ENCODE measurements at places on chromosomes 1 and 21. TPM values are rescaled to one million over a fixed set of nuclear protein-coding genes. Genes with fewer than 3 reads are reported as not detected.

The EMC1 gene
- total RNA-seq, result 51.2 TPM

The DNAJC16 gene
- total RNA-seq, result 20.7 TPM

The RAD54L gene
- 1.3 TPM for total RNA-seq

The MNDA gene
- total RNA-seq, result not detected

The LYPD8 gene
- total RNA-seq, result not detected

The S100A7A gene
- total RNA-seq, result not detected

The TBX15 gene
- total RNA-seq, result not detected

DNA sequence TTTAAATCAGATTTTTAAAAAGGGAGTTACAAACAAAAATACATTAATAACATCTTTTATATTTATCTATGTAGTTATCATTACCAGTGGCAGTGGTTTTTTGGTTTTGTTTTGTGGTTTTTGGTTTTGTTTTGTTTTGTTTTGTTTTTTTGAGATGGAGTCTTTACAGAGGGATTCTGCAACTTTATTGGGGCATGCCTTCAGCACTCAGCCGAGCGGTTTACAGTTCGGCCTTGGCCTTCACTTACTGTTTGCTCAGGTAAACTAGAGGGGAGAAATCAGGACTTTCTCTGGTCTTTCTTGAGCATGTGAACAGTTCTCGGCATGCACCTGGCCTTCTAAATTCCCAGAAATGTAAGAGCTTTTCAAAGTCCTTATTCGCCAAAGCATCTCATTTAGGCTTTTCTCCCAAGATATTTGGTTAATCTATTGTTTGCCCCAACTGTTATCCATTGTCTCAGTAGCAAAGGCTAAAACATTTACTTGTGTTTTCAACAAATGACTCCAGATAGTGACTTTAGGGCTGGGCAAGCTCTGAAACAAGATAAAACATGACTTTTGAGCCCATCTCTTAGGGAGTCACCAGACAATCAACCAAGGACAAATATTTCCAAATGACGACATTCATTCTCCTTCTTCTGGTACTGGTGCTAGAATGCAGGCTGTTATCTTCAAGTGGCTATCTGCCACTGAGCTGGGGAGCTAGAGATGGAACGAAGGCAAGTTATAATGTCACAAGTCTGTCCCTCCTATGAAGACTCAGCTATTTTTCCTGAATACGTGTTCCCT is 48.4 kb upstream of the ADORA3 start:
- DNase-seq, result no peak

DNA sequence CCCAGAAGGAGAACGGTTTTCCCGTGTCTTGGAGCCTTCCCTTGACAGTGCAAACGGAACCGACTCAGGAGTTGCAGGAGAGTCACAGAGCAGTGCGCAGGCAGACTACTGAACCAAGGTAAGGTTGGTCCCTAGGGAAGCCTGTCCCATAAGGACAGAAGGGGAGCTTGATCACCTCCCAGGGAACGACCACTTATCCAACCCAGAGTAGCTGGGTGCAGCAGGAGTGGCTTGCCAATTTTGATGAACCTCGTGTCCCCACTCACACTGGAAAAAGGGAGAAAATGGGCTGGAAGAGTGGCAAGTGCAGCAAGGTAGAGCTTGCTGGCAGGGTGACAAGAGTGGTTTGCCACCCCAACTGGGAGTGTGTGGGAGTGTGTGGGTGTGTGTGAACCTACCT is 95.1 kb downstream of the LIPI start:
- DNase-seq, result no peak

GRCh38 chr1:229007701-229008100 is 263.2 kb upstream of the RAB4A start:
- no peak for DNase-seq

- DNase-seq, result no peak
Measured at GRCh38 chr1:160129966-160130365, 14.4 kb downstream of the ATP1A2 start.

GRCh38 chr1:100589667-100590066 is 51.7 kb downstream of the GPR88 start:
- no peak for DNase-seq

DNA sequence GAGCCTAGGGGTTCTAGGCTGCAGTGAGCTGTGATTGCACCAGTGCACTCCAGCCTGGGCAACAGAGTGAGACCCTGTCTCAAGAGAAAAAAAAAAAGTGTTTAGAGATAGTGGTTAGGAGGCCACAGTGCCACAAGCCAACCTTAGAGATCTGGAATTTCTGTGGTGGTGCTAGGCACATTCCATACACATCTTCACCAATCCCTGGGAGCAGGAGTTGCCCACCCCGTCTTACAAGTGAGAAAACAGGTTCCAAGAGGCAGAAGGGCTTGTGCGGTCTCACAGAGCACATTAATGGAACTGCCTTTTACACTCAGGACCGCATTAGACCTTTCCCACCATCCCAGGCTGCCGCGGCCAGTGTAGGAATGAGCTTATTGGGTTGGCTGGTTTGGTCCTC is 93.2 kb downstream of the EPHB2 start:
- DNase-seq, result no peak

DNA sequence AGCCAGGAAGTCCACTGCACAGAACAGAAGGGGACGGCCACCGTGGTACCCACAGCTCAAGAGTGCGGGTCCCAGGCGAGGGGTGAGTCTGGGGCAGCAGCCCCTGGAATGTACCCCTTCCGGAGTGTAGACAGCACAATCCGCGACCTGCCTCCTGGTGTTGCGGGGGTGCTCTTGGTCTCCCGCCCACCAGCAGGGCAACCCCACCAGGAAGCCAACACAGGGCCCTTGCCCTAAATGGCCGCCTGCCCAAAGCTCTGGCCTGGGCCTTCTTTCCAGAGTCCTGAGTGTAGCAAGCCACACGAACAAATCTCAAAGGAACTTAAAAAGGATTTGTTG is 1.1 kb upstream of the SLC19A1 start:
- DNase-seq, result no peak

DNA sequence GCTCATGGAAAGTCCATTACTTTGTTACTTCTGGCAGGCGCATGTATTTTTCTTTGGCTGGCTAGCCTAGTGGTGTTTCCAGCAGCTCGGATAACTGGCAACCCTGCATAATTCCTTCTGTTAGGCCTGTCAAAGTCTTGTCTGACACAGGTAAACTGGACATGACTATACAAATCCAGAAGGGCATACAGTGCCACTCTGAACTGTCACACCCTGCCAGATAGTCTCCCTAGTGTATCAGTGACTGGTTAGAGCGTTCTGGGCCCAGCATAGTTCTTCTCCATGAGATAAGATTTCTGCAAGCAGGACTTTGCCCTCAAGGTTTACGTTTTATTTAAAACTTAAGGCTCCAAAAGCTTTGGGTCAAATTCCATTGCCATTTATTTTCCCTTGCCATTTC is 177.7 kb upstream of the GORAB start:
- no peak for DNase-seq

DNA sequence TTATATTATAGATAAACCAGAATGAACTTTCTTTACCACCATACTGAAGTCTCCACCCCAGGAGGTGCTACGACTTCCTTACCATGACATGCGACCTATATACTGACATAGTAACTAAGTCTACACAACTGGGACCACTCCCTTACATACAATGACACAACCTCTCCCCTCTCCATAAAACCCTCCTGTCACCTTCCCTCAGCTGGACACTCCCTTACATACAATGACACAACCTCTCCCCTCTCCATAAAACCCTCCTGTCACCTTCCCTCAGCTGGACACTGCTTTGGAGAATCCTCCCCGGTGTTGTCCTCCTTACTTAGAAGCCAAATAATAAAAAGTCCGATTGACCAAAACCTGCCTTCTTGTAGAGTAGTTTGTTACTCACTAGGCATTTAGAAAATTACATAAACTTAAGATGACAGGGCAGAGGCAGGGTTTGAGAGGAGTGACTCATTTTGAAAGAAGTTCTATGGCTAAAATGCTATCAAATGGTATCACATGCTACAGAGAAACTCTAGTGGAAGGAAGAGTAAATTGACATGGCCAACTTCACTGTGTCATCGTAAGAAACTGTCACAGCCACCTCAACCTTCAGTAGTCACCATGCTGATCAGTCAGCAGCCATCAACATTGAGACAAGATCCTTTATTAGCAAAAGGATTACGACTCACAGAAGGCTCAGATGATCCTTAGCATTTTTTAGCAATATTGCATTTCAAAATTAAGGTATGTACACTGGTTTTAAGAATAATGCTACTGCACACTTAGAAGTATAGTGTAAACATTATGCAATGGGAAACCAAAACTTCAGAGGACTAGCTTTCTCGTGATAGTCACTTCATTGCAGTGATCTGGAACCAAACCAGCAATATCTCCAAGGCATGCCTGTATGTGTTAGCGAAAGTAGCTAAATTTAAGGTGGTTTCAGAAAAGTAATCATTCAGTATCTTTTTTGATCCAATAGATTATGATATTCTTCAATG is 56.4 kb downstream of the AHCTF1 start:
- no peak for DNase-seq

DNA sequence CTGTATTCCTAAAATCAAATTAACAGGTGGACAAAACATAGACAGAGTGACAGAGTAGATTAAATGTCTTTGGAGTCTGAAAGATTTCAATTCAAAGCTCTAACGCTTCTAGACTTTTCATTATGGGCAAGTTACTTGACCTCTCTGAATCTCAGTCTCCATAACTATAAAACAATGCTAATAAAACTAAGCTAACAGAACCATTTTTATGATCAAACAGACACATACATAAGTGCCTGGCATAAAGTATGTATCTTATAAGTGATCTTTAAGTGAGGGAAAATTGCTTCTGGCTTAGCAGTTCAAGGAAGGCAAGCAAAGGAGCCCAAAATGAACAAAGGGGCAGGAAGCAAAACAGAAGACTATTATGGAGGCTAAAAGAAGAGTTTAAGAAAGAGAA is 216.8 kb upstream of the TNR start:
- no peak for DNase-seq

DNA sequence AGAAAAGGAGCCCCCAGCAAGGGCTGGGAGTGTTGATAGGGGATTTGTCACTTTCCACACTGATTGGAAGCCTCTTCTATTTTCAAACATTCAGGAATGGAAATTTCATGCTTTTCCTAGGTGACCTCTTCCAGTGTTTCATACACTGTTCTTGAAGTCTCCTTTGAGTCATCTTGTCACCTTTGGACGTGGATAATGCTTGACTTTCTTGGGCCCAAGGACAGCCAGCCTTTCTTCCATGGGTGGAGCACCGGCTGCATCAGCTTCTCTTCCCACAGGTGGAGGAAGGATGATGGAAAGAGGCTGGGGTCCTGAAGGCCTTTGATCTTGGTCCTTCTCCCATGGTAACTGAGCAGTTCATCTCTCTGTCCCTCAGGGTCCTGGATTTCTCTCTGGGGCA is 11.9 kb upstream of the PIGR start:
- DNase-seq, result no peak

DNA sequence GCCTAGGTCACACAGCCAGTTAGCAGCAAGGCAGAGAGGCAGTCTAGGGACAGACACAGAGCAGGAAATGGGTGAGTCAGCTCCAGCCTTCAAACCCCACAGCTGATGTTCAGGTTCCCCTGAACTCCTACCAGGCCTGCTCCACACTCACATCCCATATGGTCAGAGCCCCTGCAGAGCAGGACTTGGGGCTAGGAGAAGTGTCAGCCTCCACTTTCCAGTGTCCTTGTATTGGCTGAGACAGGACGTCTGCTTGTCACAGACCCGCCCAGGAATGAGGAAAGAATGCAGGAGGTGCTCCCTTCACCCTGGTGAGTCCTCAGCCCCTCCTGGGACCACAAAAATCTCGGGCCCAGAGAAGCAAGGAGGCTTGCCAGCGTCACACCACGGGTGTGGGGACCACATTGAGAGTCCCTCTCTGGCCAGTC is 92.5 kb downstream of the LACTBL1 start:
- no peak for DNase-seq

DNA sequence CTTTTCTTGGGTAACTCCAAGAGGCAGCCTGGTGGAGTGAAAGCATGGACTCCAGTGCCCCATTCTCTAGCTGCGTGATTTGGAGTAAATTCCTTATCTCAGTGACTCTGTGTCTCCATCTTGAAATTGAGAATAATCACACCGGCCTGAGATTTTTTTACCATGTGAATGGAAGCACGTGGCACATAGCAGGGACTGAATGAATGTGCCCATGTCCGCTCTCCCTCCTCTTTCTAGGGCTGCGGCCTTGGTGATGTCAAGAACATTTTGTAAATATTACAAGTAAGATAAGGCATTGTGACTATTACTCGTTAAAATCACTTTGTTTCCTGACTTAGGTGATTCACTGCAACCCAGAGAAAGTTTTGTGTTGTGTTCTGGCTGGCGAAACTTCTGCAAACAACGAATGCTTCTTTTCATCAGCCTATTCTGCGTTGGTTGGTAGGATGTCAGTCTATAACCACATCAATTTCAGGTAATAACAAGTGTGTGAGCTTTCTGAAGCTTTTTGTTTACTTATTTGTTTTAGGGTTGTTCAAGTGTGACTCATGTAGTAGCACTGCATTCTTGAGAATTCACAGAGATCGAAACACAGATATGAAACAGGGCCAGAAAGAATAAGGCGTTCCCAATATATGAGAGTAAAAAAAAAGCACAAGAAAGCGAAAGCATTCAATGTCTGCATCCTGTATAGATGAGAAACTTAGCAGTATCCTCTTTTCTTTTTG is 135.7 kb upstream of the SLC45A1 start:
- peak; percentile 93 for DNase-seq

DNA sequence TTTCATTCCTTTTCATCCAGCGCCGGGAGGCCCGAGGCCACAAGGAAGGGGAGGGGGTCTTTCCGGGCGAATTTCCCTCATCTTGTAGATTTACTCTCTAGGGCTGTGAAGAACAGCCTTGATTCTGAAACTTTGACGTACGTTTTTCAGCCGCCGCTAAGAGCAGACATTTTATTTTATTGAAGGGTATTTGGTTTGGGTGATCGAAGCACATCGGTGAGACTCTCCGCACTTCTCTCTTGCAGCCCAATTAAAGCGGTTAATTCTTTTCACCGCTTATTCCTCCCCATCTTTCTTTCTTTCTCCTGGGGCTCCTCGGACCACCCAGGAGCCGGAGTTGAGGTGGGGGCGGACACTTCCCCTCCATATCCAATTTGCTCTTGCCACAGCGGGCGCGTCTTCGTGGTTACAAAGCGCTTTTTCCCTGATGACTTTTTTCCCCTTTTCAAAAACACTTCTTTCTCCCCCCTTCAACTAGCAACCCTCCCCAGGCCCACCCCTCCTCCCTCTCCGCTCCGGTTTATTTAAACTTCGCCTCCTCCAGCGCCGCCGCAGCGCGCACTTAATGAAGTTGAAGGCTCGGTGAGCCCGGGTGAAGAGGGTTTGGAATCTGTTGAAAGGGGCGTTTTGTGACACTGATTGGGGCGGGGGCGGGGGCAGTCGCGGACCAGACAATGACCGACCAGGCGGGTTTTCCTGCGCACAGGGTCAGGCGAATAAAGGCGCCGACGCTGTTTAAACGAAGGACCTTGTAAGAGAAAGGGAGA is 5.9 kb downstream of the FOXD2 start:
- no peak for DNase-seq

- DNase-seq, result no peak
Measured at GRCh38 chr1:94143173-94143808, 22.3 kb upstream of the ABCA4 start.
